Activated naive CD8-positive, alpha-beta T cell treated with anti-CD3 and anti-CD28 coated beads for 36 hours (primary cell): ENCODE measurements at places on chromosomes 12 and 14. TPM values are rescaled to one million over a fixed set of nuclear protein-coding genes. Genes with fewer than 3 reads are reported as not detected.

Gene TAS2R31
- 0.58 TPM for total RNA-seq

DNA sequence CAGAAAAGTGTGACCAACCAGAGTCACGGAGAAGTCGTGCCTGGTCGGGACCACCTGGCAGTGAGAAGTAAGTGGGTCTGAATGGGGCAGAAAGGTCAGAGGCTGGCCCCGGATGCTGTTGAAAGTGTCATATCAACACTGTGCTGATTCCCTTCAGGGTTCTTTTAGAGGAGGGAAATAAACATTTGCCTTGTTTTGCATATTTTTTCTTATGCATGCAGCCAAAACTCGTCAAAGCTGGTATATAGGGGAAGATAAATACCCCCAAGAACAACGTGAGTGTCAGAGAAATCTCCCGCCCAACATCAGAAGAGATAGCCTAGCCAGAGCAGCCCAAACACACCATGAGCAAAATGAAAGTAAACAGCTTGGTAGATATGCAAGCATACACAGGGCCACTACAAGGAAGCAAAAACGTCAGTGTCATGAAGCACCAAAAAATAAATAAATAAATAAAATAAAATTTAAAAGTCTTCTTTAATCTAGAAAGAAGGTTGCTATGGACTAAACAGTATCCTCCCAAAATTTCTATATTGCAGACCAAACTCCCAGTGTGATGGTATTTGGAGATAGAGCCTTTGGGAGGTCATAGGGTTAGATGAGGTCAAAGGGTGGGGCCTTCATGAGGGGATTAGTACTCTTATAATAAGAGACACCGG is 22.1 kb downstream of the EIF5 start:
- DNase-seq, result no peak

DNA sequence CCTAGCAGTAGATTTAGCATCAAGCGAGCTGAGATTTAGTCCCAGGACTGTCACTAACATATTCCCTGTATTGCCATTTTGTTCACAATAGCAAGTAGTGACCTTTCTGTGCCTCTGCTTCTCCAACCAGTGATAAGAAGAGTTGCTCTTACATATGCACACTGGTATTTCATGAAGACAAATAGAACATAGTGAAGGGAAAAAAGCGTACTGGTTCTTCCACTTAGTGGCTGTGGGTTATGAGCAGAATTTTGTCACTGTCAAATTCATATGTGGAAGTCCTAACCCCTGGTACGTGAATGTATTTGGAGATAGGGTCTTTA is 12.3 kb upstream of the PPFIBP1 start:
- no peak for DNase-seq

DNA sequence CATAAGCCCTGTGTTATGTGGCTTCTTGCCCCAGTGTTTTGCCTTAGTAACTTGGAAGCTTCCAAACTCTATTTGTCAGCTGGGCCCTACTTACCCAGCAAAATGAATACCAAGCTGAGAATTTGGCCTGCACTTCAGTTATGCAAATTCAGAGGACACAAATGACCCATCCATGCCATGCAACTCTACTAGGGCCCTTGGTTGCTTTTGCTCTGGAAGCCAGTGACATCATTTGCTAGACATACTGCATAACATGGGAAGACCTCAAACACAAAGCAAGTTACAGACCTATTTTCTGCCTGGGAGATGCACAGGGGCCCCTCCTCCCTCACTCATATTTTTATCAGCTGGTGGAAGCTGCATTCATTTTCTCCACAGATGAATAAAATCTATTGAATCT is 90.2 kb upstream of the PPM1H start:
- no peak for DNase-seq

Gene CACNA2D4
- total RNA-seq, result 4.0 TPM

- DNase-seq, result no peak
These were observed 16.8 kb upstream of the SNX6 start for GRCh38 chr14:34646570-34647255.

Gene TRPV4
- not detected for total RNA-seq

DNA sequence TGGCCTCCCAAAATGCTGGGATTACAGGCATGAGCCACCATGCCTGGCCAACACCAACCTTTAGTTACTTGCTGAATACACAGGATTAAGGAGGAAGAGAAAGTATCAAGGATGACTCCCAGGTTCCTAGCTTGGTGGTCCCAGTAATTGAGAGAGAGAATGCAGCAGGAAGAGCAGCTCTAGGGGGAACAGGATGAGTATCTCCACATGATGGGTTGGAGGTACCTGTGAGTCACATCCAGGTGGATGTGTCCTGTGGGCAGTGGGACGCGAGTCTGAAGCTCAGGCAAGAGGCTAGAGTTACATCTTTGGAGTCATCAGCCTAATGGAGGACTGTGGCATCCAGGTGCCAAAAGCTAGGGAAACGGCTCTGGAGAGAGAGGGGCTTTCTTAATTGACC is 47.1 kb downstream of the MDM2 start:
- no peak for DNase-seq

GRCh38 chr14:74964787-74965485 is 9.5 kb upstream of the PGF start:
- DNase-seq, result no peak

Gene DENR
- 86.4 TPM for total RNA-seq

DNA sequence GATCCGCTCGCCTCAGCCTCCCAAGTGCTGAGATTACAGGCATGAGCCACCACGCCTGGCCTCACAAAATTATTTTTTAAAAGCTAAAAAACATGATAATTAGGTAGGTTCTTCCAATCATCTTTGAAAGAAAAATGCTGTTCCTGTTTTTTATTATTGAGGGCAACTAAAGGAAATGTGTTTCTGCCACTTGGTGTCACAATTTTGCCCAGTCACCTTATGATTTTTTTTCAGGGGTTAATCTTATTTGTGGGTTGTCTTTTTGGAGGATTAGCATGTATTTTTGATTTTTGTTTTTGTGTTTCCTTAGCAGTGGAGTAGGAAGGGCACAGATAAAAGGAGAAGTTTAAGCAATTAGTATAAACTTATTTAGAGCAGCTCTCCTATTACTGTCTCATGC is 79.8 kb downstream of the PRORP start:
- DNase-seq, result no peak

Gene APAF1
- total RNA-seq, result 10.6 TPM

Gene ARMH4
- total RNA-seq, result not detected

DNA sequence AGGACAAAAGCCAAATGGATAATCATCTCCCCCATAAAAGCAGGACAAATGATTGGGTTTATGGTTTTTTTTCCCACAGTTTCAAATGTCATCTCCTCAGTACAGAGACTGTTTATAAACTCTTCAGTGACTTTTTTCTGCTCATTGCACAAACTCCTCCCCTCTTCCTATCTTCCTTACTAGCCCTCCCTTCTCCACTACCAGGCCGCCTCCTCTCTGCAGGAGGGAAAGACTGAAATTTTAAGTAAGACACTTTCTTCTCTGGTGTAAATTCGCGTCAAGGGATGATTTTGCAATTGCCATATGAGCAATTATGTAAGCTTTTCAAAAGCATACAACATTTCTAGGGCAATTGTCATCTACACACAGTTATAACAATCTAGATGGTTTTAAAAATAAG is 37.0 kb downstream of the BTG1 start:
- DNase-seq, result no peak

GRCh38 chr14:63375769-63376168 is 57.0 kb upstream of the GPHB5 start:
- DNase-seq, result no peak

- no peak for DNase-seq
These were observed 24.4 kb downstream of the CD9 start for GRCh38 chr12:6224550-6224949.

GRCh38 chr14:69587389-69587788 is 12.7 kb upstream of the CCDC177 start:
- no peak for DNase-seq

GRCh38 chr12:94930216-94930654 is 73.3 kb downstream of the NDUFA12 start:
- DNase-seq, result no peak

GRCh38 chr12:132662901-132663755 is 24.0 kb downstream of the POLE start:
- no peak for DNase-seq

Gene KRT2
- total RNA-seq, result not detected

DNA sequence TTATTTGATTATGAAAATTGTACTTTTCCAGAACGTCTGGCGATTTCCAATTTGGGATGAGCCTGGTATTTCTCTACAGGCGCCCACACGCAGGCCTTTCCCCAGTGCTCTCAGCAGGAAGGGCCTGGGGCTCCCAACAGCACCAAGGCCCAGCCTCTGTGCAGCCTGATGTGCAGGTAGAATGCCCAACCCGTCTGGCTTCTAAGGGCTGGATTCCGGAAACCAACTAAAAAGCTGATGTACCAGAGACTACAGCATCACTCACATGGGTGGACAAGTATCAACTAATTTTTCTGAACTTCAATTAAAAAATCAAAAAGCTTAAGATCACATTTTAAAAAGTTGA is 25.8 kb downstream of the CDC42BPB start:
- no peak for DNase-seq

DNA sequence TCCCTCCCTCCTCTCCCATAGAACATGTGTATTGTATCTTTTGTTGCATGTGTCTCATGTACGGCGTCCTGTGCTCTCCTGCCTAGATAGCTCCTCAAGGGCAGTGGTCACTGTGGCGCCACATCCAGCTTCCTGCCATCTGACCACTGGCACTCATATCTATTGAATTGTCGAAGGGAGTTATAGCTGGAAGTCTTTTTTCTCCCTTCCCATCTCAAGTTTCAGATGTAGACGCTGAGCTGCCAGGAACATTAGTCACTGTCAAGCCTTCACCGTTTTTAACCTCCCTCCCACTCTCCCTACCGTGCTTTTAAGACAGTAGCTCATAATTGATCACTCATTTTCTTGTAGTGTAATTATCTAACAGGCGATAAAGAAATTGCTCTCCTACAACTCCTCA is 33.0 kb downstream of the MTHFD1 start:
- DNase-seq, result no peak

Gene ZFYVE21
- 8.0 TPM for total RNA-seq

GRCh38 chr12:2641207-2641606 is 153.6 kb upstream of the FKBP4 start:
- DNase-seq, result no peak

GRCh38 chr12:48970702-48971334 is 717 bp downstream of the WNT10B start:
- no peak for DNase-seq
